ENCODE measurements at places on chromosomes 7 and 10.

DNA sequence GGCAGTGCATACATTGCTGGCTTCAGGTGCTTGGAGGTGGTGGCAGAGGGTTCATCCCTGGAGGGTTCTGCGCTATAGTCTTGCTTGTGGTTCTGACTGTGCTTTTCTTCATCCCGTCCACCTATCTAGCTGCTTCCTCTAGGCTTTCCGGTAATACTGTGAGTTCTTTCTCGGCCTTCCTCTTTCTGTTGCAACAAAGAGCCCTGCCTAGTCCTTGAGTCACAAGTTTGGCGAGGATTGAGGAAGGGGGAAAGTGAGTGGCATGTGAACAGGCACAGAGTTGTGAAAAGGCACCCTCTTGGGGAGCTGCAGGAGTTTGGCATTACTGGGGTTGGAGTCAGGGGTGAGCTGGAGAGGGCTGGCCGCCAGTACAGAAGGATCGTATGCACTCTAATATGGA is 123.0 kb downstream of the SH2D4B start:
- no peak for DNase-seq

DNA sequence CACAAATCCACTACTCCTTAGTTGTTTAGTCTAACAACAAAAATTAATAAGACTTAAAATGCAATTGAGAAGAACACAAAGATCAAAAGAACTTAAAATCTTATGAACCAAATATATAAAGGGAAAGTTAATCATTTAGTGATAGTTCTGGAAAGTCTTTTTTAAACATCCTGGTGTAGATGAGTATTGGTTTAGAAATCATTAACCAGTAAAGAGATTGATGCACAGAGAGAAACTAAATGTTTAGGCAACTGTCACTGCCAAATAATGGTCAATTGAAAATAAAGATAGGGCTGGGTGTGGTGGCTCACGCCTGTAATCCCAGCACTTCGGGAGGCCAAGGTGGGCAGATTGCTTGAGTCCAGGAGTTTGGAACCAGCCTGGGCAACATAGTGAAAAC is 44.9 kb downstream of the SP8 start:
- DNase-seq = no peak

DNA sequence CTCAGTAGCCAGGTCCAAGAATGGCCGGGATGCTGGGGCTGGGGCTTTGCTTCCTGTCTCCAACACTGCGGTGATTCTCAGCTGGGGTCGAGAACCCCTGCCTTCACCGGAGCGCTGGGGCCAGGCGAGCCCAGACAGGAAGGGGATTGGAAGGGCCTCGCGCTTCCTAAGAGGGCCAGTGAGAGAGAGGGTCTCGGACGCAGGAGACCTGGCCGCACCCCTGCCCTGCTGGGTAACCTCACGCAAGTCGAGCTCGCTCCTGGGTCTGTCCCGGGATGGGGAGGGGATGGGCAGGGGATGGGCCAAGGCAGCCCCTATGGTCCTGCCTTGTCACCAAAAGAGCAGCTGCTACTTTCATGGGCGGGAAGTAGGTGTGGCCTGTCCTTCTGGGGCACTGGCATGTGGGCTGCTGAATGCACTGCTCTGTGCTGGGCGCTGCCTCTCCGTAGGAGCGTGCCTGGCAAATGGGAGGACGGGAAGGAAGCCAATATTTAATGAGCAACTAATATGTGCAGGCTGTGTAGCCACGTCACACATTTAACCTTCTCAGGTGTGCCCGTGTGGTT is 20.0 kb downstream of the KCNK18 start:
- peak; percentile 38 for DNase-seq

DNA sequence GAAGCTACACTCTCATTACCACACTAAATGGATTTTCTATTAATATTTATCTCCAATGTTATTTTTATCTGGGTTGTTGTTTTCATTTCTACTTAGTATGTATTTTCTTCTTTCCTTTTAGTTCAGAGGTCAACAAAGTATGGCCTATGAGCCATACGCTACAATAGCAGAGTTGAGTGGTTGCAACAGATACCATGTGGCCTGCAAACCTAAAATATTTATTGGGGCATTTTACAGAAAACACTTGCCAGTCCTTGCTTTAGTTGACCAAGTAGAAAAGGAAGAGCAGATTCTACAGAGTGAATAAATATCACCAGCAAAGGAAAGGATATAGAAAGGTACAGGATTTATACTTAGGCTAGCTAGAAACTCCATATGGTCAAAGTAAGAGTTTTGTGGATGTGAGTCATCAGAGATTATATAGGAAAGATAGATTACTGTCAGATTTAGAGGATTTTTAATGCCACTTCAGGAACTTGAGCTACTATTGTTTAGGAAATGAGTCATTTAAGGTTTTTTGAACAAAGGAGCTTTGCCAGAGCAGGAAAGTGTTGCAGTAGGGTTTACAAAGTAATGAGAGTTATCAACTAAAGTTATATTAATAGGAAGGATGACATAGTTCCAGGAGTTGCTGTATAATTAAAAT is 323.3 kb upstream of the KAT6B start:
- DNase-seq = no peak

DNA sequence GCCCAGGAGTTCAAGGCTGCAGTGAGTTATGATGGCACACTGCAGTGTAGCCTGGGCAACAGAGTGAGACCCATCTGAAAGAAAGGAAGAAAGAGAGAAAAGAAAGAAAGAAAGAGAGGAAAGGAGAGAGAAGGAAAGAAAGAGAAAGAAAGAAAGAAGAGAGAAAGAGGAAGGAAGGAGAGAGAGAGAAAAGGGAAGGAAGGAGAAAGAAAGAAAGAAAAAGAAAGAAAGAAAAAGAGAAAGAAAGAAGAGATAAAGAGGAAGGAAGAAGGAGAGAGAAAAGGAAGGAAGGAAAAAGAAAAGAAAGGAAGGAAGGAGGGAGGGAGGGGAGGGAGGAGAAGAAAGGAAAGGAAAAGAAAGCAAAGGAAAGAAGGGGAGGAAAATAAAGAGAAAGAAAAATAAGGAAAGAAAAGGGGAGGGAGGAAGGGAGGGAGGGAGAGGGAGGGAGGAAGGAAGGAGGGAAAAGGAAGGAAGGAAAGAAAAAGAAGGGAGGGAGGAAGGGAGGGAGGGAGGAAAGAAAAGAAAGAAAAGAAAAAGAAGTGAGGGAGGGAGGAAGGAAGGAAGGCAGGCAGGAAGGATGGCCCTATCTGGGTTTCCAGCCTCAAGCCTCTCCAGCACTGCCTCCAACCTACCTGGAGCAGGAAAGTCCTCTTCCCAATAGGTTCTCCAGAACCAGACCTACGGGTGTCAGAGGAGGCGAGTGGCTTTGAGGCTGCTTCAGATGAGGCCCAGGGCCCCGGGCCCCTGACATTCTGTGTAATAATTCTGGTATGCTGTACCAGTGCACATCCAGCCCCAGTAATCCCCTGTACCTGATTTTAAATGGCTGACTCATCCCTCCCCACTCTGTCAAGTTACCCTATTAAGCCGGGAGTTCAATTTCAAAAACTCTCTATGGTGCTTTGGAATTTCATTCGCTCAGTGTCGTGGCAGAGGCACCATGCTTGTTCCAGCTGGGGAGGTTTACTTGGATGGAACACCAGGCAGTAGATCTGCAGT is 6.8 kb upstream of the PARD3 start:
- no peak for DNase-seq

DNA sequence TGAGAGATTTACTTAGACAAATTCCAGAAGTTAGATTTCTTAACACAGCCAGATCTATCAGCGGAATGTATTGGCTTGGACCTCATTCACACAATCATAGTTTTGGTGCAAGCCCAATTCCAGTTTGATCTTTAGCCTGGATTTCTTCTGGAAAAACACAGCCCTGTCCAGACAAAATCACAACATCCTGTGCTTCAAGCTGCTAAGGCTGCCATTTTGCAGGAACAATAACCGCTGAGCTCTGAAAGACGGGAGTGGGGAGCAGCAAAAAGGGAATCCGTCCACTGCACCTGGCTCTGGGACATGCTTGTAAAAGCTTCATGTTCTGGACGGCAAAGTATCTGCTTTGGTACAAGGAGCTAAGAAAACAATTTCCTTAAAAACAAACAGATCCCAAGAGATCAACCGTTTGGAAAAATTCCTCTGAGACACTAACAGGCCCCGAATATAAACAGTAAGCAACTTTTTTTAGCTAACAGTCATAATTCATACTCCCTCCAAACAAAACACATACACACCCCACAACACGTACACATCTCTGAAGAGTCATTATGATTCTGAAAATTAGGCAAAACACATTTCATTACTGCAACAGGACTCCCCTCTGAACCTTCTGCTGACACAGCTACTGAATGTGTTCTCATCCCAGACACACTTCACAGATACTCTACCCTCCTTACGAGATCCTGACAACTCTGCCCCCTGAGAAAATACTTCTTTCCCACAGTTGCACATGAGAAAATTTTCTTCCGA is 32.4 kb downstream of the ITIH5 start:
- no peak for DNase-seq

DNA sequence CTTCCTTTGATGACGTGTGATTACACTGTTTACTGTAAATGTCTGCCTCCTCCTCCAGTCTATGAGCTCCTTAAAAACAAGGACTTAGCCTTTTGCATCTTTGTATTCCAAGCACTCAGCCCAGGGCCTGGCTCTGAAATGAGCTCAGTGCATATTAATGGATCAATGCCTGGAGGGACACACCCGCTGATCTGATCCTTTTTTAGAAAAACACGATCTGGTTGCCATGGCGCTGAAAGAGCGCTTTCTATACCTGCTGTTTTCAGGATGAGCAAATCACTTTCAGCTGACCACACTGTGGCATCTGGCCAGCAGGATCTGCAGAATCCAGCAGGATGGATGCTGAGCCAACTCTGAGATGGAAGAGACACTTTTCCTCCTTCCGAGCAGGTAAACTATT is 37.8 kb upstream of the GARS1 start:
- no peak for DNase-seq

- DNase-seq = no peak
Measured at GRCh38 chr10:74746813-74747212, 79.6 kb upstream of the KAT6B start.

- DNase-seq = no peak
Measured at GRCh38 chr10:88178758-88179157, 315.3 kb downstream of the PTEN start.

DNA sequence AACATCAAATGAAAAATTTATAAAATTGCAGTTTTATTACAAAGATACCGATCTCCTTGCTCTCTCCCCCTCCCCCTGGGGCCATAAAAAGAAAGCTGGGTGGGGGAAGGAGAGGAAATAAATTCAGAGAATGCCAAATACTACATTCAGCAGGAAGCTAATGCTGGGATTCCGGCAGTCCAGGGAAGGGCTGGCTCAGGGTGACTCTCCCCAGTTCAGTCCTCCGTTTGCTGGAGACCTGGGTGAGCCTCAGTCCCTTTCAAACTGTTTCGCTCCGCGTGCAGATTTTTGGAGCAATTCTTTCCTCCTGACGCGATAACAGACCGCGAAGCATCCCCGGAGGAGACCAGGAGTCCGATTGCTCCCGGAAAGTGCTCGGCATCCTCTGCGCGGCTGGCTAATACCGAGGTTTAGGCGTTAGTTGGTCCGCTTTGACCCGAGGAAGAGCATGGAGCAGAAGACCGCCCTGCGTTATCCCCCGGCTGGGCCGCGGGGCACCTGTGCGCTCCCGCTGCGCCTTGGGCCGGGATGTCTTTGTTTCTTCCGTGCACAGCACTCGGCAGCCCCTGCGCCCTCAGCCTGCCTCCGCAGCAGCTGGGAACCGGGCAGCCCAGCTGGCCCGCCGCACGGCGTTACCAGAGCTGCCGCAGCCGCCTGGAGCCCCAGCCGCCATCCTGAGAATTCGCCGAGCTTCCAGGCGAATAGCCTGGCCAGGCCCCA is 3.9 kb upstream of the HOXA2 start:
- DNase-seq = no peak

DNA sequence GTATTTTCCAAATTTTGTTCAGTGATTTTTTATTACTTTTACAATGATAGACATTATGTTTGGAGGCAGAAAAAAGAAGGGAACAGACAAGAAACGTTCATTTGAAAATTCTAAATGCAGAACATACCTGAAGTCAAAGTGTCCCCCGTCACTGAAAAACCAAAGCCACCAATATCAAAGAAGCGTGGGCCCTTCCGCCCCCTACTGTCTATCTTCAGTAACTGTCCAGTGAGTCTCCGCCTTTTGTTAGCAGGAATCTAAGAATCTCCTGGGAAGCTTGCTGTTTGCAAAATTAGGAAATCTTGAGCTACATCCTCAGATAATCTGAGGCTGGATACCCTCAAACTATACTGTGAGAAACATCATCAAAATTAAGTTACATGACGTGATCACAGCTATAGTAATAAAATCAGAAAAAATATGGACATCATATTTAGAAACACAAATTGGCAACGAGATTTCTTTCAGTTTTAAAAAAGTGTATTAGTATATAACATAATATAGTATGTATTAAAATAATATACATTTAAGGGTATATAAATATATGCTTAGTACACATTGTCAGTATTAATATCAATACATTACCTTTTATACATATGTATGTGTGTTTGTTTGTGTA is 169.3 kb upstream of the AKR1E2 start:
- DNase-seq = peak; percentile 65

DNA sequence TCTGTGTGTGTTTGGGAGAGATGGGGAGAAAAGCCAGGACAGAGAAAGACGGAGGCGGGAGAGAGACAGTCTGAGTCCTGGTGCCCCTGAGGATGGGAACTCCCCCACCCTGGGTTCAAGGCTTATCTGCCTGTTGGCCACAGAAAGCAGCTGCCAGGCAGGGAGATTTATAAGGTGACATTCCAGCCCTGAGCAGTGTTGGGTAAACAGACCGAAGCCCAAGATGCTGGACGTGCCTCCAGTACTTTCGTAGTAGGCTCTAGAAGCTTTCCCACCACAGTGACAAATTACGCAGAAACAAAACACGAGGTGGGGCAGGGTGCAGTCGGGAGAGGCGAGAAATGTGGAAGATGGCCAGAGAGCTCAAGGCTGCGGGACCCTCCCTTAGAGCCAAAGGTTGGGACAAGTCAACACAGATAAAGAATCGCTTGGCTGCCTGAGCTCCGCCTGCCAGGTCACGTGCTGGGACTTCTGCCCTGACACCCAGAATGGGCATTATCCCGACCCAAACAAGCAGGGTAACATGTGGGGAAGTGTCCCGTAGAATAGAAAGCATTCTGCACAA is 41.1 kb downstream of the CCDC3 start:
- DNase-seq = no peak

- peak; percentile 36 for DNase-seq
Measured at GRCh38 chr7:157881048-157881771, 544.4 kb downstream of the DNAJB6 start.

DNA sequence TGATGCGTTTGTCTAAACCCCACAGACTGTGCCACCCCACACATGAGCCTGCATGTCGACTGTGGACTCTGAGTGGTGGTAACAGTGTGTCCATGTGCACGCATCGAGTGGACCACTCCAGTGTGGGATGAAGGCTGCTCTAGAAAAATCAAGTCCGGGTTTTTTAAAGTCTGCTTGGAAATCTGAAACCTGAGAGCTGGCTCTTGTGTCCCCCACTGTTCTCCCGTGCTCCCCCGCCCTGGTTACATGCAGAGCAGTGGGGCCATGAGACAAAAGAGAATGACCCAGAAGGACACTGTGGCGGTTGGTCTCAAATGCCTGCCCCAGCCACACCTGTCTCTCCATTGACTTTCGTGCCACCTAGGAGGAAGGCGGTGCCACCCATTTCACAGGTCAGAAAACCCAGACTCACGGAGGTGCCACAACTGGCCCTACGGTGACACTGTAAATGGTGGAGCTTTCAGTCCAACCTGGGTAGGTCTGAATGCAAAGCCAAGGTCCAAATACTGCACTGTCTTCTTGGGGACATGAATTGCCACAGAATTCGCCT is 27.3 kb upstream of the PWWP2B start:
- DNase-seq = no peak

Measured in activated CD4-positive, alpha-beta T cell treated with anti-CD3 and anti-CD28 coated beads for 36 hours (primary cell).